Activated CD4-positive, alpha-beta T cell treated with anti-CD3 and anti-CD28 coated beads, Interleukin-2, amount 50 U/mL, for 24 hours (primary cell): ENCODE measurements at places on chromosomes 1 and 21.

- no peak for DNase-seq
Measured at GRCh38 chr1:175572932-175573868, 170.2 kb downstream of the TNR start.

DNA sequence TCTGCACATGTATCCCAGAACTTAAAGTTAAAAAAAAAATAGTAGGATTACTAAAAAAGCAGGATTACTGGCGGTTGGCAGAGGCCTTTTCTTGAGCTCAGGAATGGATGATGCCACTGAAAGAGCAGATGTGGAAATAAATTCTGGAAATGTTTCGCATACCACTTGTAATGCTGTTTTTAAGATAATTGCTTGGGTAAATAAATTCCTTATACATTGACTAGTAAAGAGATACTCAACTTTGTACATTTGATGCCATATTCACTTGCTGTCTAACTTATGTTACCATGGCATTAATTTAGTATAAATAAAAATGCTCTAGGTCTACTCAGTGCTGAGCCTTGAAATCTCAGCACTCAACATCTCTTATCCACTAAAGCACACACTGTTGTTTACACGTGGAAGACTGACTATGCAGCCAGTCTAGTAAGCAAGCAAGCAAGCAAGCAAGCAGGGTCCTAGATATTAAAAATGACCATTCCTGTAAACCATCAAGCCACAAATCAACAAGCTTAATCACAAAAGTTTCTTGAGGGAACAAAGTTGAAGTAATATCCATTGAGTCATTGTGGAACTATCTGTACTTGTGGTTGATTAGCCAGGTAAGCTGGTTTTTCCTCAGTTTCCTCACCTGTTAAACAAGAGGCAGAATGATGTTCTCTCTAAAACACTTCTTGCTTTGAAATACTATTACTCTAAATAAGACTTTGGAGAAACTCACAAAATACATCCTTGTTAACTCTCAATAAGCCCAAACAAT, 1.7 kb upstream of the RASAL2 start:
- DNase-seq: no peak

DNA sequence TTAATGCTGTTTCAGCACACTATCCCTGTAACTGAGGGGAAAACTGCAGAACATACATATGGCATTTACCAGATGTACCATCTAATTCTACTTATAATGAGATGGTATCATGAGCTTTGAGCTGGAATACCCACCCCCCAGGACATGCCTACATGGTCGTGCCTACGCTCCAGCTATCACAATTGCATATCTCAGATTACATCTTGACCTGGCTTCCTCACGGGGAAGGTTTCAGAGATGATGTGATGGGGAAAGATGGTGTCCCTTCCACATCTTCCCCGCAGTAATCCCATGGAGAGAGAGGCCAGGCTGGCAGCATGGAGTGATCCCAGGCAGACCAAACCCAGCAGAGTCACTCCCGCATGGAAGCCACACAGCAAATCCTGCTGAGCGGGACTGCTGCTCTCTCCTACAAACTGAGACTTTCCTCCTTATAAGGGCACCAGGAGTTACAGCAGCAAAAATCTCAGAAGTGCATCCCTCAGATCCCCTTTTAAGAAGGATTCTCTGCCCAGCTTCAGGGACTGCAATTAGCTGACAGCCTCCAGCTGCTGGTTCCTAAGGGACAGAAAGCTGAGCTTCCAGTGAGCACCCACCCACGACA, 67.1 kb downstream of the KCNH1 start:
- DNase-seq: no peak

DNA sequence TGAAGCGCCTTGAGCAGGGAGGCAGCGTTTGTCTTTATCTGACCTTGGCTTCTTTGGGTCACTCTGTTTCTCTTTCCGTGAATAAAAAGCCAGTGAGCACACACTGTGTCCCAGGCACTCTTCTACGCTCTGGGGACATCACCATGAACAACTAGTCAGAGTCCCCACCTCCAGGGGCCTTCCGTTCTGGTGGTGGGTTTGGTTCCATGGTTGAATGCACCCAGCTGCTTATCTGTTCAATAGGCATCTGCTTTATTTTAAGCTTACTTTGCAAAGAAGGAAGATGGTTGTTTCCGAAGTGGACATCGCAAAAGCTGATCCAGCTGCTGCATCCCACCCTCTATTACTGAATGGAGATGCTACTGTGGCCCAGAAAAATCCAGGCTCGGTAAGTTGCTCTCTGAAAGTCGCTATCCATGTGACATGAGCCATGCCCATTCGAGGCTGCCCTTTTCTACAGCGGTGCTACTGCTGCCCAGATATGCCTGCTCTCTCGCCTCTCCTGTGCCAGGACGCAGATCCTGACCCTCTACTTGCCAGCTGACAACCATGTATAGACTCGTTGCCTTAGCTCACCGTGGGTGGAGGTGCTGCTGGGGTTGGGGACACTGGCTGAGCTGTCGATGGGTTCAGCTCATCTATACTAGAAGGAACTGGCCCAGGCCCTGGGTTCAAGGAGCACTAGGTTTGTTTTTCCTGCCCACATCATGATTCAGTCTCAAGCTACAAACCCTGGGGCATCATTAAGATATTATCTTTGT, 5.9 kb downstream of the MX1 start:
- no peak for DNase-seq

GRCh38 chr1:36151845-36152203, 2.5 kb upstream of the TRAPPC3 start:
- DNase-seq: no peak

DNA sequence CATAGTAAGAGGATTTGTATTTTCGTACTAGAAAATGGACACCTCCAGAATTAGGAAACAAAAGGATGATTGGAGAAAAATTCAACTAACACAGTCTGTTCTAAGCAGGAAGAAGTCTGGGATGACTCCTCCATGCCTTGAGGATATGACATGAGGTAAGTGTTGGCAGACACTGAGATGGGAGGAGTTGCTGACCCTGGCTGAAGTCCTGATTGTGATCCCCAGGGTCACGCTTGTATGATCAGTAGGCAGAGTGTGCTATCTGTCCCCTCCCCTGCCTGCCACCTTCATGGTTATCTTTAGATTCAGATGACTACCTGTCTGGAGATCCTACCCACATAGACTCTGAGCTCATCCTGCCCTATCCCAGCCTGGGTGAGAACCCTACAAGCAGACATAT, 249.1 kb downstream of the C1orf94 start:
- no peak for DNase-seq

GRCh38 chr1:34280509-34280908, 103.8 kb downstream of the C1orf94 start:
- DNase-seq: no peak

- no peak for DNase-seq
Measured at GRCh38 chr1:214312530-214313051, 31.6 kb downstream of the SMYD2 start.
